ENCODE measurements at places on chromosomes 1 and 21.

GRCh38 chr1:40936931-40937339, 42.6 kb upstream of the CTPS1 start:
- DNase-seq: no peak

GRCh38 chr1:34612091-34612827, 142.6 kb upstream of the GJB5 start:
- no peak for DNase-seq

DNA sequence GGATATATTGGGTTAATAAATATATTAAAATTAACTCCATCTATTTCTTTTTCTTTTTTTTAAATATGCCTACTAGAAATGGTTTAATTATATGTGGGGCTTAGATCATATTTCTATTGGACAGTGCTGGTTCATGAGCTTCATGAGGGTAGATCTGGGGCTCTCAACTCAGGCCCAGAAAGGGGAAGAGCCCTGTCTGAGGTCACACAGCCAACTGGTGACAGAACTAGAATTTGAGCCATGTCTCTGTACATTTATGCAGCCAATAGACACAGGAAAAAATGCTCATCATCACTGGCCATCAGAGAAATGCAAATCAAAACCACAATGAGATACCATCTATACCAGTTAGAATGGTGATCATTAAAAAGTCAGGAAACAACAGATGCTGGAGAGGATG, 5.1 kb upstream of the EPHB2 start:
- DNase-seq: no peak

DNA sequence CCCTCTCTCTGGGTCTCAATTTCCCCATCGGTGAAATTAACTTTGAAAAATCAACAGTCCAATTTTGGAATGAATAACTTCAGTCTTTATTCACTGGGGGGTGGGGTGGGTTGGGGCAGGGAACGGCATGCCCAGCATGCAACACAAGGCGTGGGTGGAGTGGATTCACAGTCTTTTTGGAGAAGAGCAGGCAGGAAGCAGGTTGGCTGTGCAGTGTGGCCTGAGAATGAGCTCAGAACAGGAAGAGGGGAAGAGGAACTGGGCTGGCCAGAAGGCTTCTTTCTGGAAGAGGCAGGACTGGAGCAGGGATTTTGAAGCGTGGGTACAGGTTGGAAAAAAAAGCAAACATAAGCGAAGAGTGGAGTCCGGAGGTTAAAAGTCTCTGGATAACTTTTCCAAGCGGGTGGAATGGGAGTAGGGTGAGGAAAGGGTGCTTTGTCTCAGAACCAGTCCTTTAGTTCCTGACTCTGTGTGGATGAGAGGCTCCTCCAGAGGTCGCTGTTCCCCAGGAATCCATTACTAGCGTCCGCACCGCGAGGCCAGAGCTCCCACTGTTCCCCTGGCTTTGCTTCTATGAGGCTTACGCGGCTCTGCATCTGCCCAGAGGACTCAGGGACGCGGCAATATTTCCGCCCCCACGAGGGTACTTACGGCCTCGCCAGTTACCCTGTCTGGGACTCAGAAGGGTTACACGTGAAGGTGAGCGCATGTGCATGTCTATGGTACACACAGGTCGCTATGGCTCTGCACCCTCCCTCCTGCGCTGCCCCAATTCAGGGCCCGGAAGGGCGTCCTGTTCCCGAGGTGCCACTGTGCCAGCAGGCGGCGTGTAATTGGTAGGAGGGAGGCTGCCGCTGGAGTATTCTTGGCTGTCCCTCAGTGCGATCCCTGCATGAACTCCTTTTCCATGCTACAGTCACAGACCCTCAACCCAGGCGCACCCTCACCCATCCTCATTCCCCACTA, 5.5 kb upstream of the FOXD2 start:
- DNase-seq: peak; percentile 51

GRCh38 chr1:85460555-85461088, 4.3 kb downstream of the DDAH1 start:
- DNase-seq: no peak

DNA sequence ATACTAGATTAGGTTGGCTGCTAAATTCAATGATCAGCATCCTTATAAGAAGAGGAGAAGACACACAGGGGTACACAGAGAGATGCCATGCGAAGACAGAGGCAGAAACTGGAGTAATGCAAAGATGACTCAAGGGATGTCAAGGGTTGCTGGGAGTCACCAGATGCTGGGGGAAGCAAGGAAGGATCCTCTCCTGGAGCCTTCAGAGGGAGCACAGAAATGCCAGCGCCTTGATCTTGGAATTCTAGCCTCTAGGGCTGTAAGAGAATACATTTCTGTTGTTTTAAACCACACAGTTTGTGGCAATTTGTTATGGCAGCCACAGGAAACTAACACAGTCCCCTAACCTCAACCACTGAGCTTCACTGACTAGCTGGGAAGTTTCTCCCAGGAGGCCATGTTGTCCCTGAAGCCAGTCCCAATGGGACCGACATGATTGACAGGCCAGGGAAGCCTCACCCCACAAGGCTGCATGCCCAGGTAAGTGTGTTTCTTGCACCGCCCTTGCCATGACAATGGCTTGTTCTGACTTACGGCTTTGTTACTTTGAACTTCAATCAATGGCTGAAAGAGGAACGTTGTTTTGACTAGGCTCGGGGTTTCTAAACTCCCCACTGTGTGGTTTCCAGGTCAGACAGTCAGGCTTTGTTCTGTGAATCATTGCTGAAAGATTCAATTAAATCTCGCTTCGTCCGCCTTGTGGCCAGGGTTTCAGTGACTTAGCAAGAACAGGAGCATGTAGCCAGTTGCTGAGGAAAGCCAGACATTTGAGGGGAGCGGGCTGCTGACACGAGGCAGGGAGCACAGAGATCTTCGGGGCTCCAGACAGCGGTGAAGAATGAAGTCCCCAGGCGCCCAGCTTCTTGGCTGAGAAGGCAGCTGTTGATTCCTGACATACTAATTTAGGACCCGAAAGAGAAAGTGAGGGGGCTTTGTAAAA, 62.3 kb downstream of the RUNX1 start:
- DNase-seq: peak; percentile 36

- no peak for DNase-seq
Observed at GRCh38 chr1:206503591-206504362, 3.6 kb upstream of the RASSF5 start.

GRCh38 chr1:51336004-51336403, 5.6 kb upstream of the TTC39A start:
- DNase-seq: no peak

- DNase-seq: no peak
Observed at GRCh38 chr21:45156459-45156858, 82.1 kb downstream of the ADARB1 start.

DNA sequence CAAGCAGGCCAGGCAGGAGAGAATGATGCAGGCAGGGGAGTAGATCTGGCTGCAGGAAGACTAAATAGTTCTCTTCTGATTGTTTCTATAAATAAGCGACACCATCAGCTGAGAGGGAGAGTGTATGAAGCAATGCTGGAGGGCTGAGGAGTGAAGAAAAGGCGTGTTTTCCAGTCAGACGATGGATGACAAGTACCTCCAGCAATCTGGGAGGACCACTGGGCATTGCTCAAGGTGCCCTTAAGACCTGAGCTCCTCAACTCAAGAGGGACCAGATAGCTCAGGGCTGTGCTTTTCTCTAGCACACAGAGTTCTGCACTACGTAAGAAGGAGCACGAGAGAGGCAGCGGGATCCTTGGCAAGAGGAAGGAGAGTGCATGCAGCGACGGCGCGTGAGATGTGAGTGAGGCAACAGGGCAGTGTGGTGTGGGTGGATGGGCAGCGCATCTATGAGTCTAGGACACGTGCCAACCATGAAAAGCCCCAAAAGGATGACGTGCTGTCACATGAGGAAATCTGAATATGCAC, 36.0 kb downstream of the PABPC4 start:
- no peak for DNase-seq

- DNase-seq: no peak
Observed at GRCh38 chr1:202259705-202260104, 66.1 kb downstream of the LGR6 start.

DNA sequence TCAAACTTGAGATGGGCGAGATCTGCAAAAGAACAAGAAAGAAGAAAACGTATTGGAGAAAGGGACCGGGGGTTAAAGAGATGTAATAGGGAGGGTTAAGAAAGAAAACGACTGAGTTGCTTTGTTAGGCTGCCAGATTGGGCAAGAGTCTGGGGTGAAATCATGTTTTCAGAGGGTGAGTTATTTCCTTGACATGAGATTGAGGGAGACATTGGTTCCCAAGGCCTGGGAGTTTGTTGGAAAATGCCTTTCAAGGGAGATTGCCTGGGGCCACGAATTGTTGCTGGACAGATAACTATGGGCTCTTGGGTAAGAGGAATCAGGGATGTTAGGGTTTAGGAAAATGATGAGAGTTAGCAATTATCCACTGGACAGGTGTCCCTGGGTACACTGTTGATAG, 776 bp upstream of the CADM3 start:
- DNase-seq: no peak

- no peak for DNase-seq
Observed at GRCh38 chr1:174720618-174721017, 272.9 kb downstream of the GPR52 start.

GRCh38 chr1:38608202-38608864, 251.2 kb downstream of the RRAGC start:
- no peak for DNase-seq

- DNase-seq: no peak
Observed at GRCh38 chr1:1051127-1051810, 22.8 kb downstream of the RNF223 start.

DNA sequence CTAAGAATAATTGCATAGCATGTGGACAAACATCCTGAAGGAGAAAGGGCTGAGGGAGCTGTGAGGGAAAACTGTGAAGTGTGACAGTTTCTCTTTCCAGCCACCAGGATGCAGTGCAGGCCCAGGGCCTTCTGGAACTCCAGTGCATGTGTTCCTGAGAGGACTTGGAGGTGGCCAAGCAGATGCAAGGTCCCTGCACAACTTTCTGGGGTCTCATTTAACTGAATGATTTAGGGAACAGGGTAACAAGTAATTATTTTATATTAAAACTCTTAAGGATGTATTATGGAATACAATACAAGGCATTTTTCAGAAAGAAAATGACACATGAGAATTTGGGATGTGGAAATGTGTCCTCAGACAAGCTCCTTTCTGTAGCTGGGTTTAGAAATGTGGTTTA, 61.2 kb upstream of the MCOLN3 start:
- no peak for DNase-seq

GRCh38 chr1:23622284-23622683, 63.0 kb upstream of the ID3 start:
- no peak for DNase-seq

GRCh38 chr1:104760017-104760416, 1010.3 kb downstream of the AMY1C start:
- no peak for DNase-seq

DNA sequence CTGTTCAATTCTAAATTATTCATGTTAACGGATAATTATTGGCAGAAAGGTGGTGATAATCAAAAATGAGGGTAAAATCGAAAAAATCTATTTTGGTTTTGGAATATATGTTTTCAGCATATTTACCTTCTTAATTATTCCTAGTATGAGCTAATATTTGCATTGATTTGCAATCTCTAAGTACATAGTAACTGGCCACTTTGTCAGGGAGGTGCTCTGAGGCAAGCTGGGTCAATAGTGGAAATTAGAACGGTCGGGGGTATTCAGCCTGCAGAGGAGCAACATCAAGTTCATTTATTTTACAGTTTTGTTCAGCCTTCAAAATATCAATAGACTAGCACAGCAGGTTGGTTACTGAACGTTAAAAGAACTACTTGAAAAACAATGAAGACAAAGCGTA, 1.8 kb downstream of the OTUD7B start:
- DNase-seq: no peak

DNA sequence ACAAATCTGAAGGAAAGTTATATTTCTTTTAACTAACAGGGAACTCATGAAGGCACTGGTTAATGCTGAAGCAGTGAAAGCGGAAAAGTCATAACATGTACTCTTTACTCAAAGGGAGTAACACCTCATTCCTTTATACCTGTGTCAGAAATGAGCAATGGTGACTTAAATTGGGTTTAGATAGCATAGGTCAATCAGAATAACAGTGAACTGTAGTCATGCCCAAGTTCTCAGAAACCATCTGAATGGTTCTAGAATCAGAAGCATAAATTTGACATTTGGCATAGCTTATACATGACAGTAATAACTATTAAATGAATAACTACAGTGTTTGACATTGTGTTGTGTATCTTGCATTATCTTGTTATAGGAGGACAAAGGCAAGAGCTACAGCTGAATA, 382.0 kb downstream of the NUF2 start:
- no peak for DNase-seq

- no peak for DNase-seq
Observed at GRCh38 chr1:41696381-41696780, 211.9 kb upstream of the EDN2 start.

DNA sequence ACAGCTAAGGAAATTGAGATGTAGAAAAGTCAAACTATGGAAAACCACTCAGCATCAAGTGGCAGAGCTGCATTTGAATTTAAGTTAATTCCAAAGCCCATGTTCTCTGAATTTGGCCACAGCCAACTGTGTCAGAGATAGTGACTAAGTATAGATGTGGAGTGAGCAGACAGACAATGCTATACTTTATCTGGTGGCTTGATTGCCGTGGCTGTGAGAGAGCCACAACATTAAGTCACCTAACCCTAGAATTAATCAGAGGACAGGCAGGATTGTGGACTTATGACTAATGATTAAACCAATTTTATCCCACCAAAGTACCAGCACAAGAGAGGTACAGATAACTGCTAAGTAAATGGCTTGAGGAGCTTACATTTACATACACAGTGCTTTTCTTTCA, 209.8 kb downstream of the TPR start:
- DNase-seq: no peak

DNA sequence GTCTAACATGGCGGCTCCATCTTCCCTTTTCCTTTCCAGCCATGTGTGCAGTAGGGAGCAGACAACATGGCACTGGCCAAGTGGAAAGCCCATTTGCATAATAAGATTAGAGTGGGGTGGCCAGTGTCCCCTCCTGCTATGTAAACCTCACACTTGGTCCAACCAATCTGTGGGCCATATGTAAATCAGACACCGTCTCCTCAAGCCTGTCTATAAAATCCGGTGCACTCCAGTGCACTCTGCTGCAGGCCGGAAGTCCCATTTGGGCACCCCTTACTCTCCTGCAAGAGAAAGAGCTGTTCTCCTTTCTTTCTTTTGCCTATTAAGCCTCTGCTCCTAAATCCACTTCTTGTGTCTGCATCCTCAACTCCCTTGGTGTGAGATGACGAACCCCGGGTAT, 44.1 kb downstream of the OLFML3 start:
- no peak for DNase-seq

- DNase-seq: no peak
Observed at GRCh38 chr1:116770625-116771024, 16.4 kb downstream of the CD2 start.

DNA sequence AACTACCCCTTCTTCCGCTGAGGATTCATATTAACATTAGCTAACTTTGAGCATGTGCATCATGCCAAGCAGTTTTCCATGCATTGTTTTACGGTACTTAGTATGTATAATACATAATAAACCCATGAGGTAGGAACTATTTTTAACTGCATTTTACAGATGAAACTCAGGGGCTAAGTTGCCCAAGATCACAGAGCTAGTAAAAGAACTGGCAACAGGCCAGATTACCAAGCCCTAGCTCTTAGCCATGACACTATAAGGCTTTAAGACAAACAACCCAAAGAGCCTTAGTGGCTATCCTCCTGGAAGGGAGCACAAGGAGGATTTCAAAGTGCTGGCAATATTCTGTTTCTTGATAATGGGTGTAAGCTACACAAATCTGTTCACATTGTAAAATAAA, 6.1 kb downstream of the AK2 start:
- no peak for DNase-seq
